Lower leg skin (tissue), 4 donors: ENCODE measurements at places on chromosomes 5 and 9.

- DNase-seq, result no peak
Observed at GRCh38 chr5:96816991-96817390, 9.2 kb upstream of the ERAP1 start.

DNA sequence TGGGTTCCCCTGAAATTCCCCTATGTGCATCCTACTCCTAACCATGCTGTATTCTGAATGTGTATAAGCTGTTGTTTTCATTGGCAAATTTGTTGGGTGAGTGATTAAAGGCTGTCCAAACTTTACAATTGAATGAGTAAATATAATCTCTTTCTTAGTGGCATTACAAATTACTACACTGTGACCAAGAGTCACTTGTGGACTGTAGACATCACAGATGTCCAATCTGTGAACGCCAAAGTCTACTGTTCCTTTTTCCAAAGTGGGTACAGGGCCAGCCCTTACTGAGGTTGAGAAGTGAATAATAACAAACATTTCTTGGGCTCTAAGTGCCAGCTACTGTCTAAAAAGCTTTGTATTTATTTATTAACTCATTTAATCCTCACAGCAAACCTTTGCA is 29.7 kb downstream of the MTMR12 start:
- DNase-seq, result no peak

DNA sequence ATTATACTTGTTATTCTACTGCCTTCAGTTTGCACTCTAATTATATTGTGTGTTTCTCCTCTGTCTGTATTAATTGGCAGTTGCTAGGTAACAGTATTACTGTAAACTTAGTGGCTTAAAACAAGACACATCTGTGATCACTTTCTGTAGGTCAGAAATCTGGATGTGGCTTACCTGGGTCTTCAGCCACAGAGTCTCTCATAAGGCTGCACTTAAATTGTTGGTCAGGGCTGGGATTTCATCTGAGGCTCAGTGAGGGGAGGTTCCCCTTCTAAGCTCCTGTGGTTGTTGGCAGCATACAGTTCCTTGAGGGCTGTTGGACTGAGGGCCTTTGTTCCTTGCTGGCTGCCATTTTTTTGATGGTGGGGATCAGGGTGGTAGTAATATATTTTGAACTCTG is 68.8 kb downstream of the SLC44A1 start:
- no peak for DNase-seq

DNA sequence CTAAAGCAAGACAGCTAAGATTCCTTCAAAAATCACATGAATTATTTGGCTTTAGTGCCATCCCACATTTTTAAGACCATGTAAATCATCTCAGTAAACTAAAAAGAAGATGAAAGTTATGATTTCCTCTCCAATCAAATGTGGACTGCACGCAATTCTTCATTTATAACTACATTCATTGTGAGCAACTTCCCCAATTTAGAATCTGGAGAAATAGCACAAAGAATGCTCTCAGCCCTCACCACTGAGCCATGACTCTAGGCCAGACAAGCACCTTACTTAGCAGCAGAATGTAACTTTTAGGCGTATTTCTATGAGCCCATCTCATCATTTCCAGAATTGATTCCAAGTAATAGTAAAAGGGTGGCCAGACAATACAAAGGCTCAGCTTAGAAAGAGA is 616.6 kb downstream of the TLE1 start:
- DNase-seq, result no peak

- DNase-seq, result no peak
Observed at GRCh38 chr9:6904371-6904770, 146.6 kb downstream of the KDM4C start.

- no peak for DNase-seq
Observed at GRCh38 chr5:98163796-98164493, 609.5 kb upstream of the RGMB start.
